ENCODE measurements at places on chromosomes 11 and 22. TPM values are rescaled to one million over a fixed set of nuclear protein-coding genes. Genes with fewer than 3 reads are reported as not detected.
A peak's percentile ranks its signal among the peaks of the same experiment; 100 is the strongest.

DNA sequence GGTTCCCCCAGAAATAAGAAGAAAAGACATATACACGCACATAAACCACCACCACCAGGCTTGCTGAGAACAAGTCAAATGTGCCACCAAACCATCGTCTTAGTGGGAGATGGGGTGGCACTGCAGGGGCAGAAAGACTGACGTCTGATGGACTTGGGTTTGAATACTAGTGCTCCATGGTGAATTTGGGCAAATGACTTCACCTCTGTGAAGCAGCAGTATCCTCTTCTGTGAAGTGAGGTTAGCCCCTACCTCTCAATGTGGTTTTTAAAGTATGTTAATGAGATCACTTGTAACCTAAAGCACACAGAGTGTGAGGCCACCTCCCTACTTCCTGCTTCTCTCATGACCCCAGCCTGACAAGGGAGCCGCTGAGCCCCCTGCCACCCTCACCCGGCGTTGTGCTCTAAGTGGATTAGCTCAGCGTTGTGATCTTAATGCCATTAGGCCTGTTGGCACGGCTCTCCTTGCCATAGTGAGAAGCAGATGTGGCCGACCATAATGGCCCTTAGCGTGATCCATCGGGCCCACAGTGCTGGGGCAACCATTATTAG lies 14.4 kb downstream of the ZBTB16 start:
- peak overlapping the region; percentile 36 for H3K4me3 ChIP-seq
- peaks cover 86% of the 10 kb centered on the region for H3K36me3 ChIP-seq
- peak overlapping the region; percentile 15 for H3K27ac ChIP-seq
- peaks cover 91% of the 10 kb centered on the region for H3K4me1 ChIP-seq

The CALCA gene
- total RNA-seq, result not detected

The PNPLA5 gene
- total RNA-seq, result not detected

The CCDC87 gene
- total RNA-seq, result 0.46 TPM

The PGA5 gene
- total RNA-seq, result 0.86 TPM

GRCh38 chr11:129237456-129237855 lies 45.3 kb upstream of the ARHGAP32 start:
- H3K36me3 ChIP-seq, result no peaks in the 10 kb centered on the region
- no peak for DNase-seq
- no peak overlapping the region for H3K27ac ChIP-seq
- H3K27me3 ChIP-seq, result no peaks in the 10 kb centered on the region

Data from esophagus muscularis mucosa (tissue), 4 donors.